Esophagus squamous epithelium (tissue), 5 donors: ENCODE measurements at places on chromosomes 7 and 10.

DNA sequence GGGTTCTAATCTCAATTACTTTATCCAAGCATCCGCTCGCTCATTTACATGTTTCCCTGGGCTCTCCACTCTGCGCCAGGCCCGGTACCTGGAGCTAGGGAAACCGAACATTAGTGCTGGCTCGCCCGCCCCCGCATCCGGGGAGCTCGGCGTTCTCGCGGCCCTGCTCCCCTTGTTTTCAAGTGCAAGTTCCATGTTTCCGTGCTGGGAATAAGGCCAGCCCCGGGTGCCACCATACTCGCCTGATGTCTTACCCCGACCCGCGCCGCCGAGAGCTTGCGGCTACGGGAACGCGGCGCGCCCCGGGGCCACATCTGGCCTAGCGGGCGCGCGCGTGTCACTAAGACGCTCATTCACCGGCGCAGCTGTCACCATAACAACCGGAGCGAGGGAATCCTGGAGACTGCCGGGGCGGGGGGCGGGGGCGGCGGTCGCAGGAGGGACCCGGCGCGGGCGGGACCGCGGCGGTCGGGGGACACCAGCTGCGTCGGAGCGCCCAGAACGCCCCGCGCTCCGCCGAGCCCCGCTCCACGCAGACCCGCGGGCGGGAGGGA is at the start of gene NEURL1:
Gene NEURL1, plus strand, starts transcription at position 344 of the 554 bp plus-strand sequence. CDS start 683 bp downstream, outside the sequence.
- peaks cover 76% of the 10 kb centered on the region for H3K27me3 ChIP-seq
- H3K27ac ChIP-seq: no peak within 1 kb of the TSS
- no peak for DNase-seq
- H3K36me3 ChIP-seq: no peaks in the 10 kb centered on the region

- no peaks in the 10 kb centered on the region for H3K4me1 ChIP-seq
- H3K4me3 ChIP-seq: no peak overlapping the region
- no peak overlapping the region for H3K27ac ChIP-seq
- no peaks in the 10 kb centered on the region for H3K36me3 ChIP-seq
- H3K27me3 ChIP-seq: no peaks in the 10 kb centered on the region
- DNase-seq: no peak
Measured at GRCh38 chr10:35150308-35150707, 23.7 kb downstream of the CREM start.

DNA sequence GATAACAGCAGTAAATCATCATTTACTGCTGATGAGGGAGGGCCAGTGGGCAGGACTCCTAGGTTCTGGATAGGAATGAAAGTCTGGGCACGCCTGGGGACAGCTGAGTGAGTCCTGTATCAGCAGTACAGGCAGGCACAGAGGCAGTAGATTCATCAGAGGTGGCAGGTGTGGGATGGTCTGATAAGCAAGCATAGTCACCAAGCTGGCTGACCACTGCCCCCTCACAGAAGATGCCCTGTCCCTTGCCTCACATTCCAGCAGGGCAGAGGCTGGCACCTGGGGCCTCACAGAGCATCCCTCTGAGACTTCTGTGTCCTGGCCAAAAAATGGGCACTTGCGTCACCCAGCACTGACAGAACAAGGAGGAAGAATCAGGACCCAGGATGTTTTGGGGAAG is 23.2 kb upstream of the ACSM6 start:
- H3K27ac ChIP-seq: no peak overlapping the region
- H3K27me3 ChIP-seq: no peaks in the 10 kb centered on the region
- DNase-seq: no peak
- no peak overlapping the region for H3K4me3 ChIP-seq

DNA sequence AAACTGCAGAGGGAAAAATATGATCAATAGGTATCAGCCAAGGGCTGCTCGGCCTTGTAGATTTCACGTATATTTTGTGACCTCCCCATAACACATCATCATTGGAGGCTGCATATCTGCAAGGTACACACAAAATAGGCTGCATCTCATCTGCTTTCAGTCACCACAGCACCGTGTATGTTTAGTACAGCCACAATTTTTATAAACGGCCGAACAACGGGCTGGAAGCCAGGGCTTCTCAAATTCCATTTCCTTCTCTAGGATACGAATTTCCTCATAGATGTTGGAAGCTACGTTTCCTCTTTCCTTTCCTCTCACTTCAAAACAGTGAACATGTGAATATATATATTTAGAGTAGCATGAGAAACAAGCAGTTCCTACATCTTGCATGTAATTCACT is 20.2 kb upstream of the FOXK1 start:
- H3K27me3 ChIP-seq: no peaks in the 10 kb centered on the region
- DNase-seq: no peak
- peaks cover 7% of the 10 kb centered on the region for H3K4me1 ChIP-seq

DNA sequence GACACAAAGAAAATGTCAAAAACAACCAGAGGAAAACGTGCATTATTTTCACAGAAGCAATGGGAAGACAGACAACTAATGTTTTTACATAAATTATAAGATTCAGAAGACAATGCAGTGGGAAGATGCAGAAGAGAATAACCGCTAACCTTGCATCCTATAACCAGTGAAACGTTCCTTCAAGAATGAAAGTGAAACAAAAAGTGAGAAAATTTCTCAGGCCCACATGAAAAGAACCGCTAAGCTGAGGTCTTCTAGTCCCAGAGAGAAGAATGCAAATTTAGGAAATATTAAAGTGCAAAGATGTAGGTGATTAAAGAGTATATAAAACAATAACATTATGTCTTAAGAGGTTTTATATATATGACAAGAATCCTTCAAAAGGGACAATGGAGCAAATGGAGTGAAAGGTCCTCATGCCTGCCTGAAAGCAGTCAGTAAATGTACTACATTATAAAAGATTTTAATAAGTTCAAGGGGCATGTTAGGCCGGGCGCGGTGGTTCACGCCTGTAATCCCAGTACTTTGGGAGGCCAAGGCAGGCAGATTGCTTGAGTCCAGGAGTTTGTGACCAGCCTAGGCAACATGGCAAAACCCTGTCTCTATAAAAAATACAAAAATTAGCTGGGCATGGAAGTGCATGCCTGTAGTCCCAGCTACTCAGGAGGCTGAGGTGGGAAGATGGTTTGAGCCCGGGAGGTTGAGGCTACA is 43.1 kb upstream of the DDC start:
- DNase-seq: no peak
- no peaks in the 10 kb centered on the region for H3K36me3 ChIP-seq
- no peaks in the 10 kb centered on the region for H3K27me3 ChIP-seq
- no peak overlapping the region for H3K27ac ChIP-seq
- no peaks in the 10 kb centered on the region for H3K4me1 ChIP-seq

DNA sequence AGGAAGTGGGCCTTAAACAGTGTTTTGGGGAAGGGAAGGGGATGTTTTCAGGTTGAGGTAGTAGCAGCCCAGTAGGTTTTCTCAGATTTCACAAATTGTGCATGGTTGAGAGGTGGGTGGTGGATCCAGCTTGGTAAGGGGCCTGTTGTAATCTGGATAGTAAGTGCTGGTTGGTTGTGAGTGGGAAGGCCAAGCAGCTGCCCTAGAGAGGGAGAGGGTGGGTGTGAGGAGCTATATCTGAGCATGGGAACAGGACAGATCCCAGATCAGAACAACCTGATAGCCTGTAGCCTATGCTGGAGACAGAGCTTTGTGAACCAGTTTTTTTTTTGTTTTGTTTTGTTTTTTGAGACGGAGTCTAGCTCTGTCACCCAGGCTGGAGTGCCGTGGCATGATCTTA is 53.9 kb upstream of the ZMIZ2 start:
- H3K27ac ChIP-seq: no peak overlapping the region
- H3K4me1 ChIP-seq: no peaks in the 10 kb centered on the region
- no peak for DNase-seq
- no peaks in the 10 kb centered on the region for H3K27me3 ChIP-seq
- H3K36me3 ChIP-seq: peaks cover 45% of the 10 kb centered on the region

DNA sequence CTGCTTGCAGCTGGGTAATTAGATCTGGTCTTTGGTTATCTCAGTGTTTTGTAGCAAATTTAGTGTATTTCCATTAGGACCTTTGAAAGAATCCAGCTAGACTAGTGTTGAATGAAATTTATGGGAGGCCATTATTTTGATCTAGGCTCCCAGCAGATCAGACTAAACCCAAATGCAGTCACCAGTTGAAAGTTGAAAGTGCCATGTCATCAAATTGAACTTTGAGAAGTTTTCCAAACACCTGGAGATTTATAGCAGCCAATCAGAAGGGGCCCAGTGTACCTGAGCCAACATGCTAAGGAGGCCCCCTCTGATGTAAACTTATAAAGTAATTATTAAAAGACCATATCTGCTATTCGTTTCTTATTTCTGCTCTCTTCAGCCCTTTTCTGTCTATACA is 11.3 kb upstream of the TMEM236 start:
- no peaks in the 10 kb centered on the region for H3K36me3 ChIP-seq
- peaks cover 15% of the 10 kb centered on the region for H3K4me1 ChIP-seq
- H3K4me3 ChIP-seq: no peak overlapping the region
- no peaks in the 10 kb centered on the region for H3K27me3 ChIP-seq

GRCh38 chr7:45420843-45421495 is 153.2 kb upstream of the ADCY1 start:
- H3K27ac ChIP-seq: no peak overlapping the region
- H3K4me1 ChIP-seq: no peaks in the 10 kb centered on the region
- DNase-seq: no peak

DNA sequence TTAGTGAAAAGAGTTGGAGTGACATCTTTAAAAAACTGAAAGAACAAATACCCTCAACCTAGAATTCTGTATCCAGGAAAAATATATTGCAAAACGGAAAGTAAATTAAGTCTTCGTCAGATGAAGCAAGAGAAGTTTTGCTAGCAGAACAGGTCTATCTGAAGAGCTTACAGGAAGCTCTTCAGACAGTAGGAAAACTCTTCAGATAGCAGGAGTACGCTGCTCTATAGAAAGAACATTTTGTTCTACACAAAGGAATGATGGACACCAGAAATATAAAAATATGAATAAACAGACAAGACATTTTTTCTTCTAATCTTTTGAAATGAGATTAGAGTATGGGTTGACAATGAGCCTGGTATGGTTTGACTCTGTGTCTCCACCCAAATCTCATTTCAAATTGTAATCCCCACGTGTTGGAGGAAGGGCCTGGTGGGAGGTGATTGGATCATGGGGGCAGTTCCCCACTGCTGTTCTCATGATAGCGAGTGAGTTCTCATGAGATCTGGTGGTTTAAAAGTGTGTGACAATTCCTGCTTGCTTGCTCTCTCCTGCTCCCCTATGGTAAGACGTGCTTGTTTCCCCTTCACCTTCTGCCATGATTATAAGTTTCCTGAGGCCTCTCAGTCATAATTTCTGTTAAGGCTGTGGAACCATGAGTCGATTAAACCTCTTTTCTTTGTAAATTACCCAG is 567.3 kb downstream of the AUTS2 start:
- H3K27ac ChIP-seq: no peak overlapping the region
- no peak overlapping the region for H3K4me3 ChIP-seq
- no peaks in the 10 kb centered on the region for H3K4me1 ChIP-seq
- DNase-seq: no peak

DNA sequence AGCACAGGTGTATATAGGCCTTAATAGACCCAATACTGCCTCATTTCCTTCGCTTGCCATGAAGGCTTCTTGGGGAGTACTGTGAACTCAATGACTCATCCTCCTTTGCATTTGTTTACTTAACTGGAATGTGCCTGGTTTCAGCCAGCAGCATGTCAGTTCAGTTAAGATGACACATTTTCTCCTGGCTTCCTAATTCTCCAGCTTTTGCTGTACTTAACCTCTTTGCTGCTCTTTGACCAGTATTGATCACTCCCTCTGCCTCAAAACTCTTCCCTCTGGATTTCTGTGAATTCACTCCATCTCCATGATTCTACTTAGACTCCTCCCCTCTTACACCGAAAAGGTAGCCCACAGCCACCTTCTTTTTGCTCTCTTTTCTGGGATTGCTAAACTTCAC is 135.7 kb downstream of the MAGI2 start:
- no peak overlapping the region for H3K4me3 ChIP-seq
- H3K36me3 ChIP-seq: no peaks in the 10 kb centered on the region
- DNase-seq: no peak
- no peak overlapping the region for H3K27ac ChIP-seq
- peaks cover 5% of the 10 kb centered on the region for H3K4me1 ChIP-seq

DNA sequence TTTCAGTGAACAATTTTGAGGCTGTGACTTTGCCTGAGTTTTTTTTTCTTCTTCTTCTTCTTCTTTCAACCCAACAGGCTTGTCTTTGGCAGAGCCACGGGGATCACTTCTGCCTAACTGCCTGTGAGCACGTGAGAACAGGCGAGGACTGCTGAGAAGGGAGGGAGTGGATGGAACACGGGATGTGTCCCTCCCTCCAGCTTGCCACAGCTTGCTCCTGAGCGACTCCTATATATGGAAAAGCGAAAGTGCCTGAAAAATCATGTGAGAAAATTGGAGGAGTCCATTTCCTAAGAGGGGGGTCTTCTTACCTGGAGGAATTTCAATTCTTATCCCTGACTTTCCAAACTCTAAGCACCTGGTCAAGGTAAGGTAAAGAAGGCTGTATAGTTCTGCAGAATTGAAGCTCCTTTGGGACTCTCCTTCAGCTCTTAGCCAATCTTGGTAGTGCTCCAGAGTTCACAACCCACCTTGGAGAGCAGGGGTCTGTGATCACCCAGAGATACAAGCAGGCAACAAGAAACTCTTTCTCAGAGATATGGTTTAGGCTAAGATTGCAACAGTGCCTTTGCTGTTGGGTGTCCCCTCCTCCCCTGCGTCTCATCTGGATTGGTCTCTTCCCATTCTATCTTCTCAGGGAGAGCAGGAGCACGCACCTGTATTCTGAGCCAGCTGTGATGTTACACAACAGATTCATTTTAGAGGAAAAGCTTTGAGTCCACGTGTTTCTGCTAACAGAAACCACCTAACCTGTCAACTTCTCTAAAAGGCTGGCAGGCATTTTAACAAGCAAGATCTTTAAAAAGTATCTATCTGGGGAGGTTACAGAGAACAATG is at the start of gene MAT1A:
Gene MAT1A, minus strand, starts transcription at position 208 of the 837 bp plus-strand sequence. CDS start 235 bp downstream, outside the sequence.
- H3K27me3 ChIP-seq: no peaks in the 10 kb centered on the region
- no peak for DNase-seq
- H3K36me3 ChIP-seq: no peaks in the 10 kb centered on the region

DNA sequence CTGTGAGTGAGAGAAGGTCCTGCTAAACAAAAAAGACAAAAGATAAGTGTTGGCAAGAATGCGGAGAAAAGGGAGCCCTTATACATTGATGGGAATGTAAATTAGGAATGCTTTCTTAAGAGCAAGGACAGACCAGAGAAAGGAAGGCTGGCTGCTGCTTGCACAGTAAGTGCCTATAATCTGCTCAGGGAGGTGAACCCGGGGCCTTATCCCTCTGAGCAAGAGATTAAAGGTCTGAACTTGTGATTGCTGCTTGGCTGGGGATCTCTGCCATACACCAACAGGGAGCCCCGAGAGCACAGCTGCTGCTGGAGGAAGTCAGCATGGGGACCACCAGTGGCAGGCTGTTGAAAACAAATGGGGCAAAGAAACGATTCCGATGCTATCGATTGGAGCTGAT is 32.0 kb upstream of the CRTAC1 start:
- no peak overlapping the region for H3K4me3 ChIP-seq
- no peaks in the 10 kb centered on the region for H3K27me3 ChIP-seq
- H3K36me3 ChIP-seq: no peaks in the 10 kb centered on the region
- no peak for DNase-seq

GRCh38 chr10:97673736-97674525 is 13.1 kb downstream of the AVPI1 start:
- no peak overlapping the region for H3K4me3 ChIP-seq
- no peaks in the 10 kb centered on the region for H3K27me3 ChIP-seq
- H3K27ac ChIP-seq: no peak overlapping the region

GRCh38 chr10:70668454-70668970 is 3.8 kb upstream of the ADAMTS14 start:
- no peak for DNase-seq
- peaks cover 48% of the 10 kb centered on the region for H3K27me3 ChIP-seq
- no peaks in the 10 kb centered on the region for H3K36me3 ChIP-seq

- H3K27ac ChIP-seq: no peak overlapping the region
- DNase-seq: no peak
- peaks cover 9% of the 10 kb centered on the region for H3K4me1 ChIP-seq
Measured at GRCh38 chr10:133235265-133235855, 2.3 kb upstream of the VENTX start.
